AG20443 (cell line): ENCODE measurements at places on chromosomes 13 and 19.

GRCh38 chr19:3133793-3134116 is 2.1 kb upstream of the GNA15 start:
- DNase-seq = no peak

DNA sequence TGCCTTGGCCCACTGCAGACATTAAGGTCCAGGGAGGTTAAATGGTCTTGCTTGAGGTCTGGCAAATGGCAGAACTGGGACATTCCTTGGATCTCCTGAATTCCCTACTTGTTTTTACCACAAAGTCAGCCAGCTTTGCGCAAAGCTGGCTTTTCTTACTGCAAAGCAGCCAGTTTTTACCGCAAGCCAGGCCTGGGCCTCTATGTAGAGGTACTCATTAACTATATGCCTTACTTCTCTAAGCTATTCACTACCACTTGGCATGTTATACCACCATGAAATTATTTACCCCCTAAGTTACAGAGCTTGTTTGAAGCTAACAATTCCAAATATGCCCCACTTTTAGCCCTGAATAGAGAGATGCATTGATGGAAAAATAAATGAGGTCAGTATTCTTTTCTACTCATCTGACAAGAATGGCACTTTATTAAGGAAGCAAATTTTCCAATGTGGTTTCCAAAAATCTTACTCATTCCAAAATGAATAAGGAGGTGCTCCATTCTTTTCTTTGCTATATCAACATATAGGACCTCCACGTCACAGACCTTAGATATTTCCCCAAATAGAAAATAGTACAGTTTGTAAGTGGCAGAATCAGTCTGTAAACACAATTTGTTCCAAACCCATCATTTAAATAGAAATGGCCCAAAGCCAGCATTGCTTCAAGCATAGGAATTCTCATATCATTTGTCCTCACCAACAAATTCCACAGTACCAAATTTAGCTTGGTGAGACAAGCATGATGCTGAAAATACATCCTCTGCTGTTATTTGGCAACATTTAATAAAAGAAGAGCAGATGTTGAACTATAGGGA is 143.9 kb upstream of the TSC22D1 start:
- DNase-seq = peak; percentile 39

DNA sequence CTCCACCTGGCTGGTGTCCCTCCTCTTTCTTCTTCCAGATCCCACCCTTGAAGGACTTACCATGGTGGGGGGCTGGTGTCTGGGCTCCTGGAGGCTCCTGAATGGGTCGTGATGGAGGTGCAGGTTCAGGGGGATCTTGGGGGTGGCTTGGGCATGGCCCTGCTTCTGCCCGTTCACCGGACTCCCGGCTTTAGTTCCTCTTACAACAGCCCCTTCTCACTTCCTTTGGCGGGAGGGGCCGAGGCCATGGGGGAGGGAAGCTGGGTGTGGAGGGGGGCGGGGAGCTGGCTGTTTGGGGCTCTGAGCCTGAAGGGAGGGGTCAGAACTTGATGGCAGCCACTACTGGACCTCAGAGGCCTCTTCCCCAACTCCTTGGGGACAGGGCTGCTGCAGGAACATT is at the start of gene MYO1F:
TSS of gene MYO1F (minus strand) at position 196 of the 400 bp plus-strand sequence. CDS start at position 63, 133 bp downstream.
- no peak for DNase-seq

DNA sequence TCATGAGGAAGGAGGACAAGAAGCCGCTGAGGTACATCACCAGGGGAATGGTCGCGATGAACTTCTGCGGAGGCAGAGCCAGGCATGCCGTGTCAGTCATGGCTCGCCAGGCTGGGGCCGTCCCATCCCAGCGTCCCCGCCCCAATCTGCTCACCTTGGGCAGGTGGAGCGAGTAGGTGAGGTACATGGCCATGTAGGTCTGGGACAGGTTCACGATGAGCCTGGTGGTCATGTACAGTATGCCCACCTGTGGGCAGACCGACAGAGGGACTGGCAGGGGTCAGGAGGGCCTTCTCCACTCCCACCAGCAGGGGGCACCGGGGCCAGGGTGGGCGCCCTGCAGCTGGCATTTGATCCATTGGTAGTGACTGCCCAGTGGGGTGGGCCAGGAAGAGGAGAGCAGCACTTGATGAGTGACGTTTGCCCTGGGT is 8.3 kb downstream of the TEKTIP1 start:
- peak; percentile 70 for DNase-seq

GRCh38 chr13:113207890-113208420 is 514 bp downstream of the PCID2 start:
- DNase-seq = peak; percentile 68

DNA sequence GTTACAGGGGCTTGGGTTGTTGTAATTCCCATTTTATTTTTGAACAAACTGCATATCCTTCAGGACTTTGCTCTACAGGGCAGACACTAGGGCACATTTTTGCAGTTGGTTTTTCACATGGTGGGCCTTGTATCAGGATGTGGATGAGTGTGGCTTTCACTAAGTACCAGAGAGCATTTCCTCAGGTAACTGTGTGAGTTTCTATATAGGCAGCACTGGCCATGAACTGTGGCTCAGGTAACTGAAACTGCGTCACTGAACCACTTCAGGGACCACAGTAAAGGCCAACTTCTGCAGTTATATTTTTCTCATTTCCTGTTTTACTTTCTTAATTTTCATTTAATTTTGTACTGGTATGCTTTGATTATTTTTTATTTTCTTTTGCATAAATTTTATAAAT is 166.5 kb downstream of the ZNF486 start:
- no peak for DNase-seq

DNA sequence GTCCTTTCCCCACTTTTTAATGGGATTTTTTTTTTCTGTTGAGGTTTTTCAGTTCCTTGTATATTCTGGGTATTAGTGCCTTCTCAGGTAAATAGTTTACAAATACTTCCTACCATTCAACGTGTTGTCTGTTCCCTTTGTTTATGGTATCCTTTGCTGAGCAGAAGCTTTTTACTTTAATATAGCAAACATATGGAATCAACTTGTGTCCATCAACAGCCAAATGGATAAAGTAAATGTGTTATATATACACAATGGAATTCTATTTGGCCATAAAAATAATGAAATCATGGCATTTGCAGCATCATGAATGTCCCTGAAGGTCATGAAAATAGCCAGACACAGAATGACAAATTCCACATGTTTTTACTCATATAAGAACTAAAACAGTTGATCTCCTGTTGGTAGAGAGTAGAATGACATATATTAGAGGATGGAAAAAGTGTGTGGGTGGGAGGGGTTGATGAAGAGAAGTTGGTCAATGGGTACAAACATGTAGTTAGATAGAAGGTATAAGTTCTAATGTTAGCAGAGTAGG is 500.8 kb downstream of the SLITRK6 start:
- DNase-seq = no peak

GRCh38 chr13:46355088-46355468 is 32.0 kb downstream of the RUBCNL start:
- no peak for DNase-seq

DNA sequence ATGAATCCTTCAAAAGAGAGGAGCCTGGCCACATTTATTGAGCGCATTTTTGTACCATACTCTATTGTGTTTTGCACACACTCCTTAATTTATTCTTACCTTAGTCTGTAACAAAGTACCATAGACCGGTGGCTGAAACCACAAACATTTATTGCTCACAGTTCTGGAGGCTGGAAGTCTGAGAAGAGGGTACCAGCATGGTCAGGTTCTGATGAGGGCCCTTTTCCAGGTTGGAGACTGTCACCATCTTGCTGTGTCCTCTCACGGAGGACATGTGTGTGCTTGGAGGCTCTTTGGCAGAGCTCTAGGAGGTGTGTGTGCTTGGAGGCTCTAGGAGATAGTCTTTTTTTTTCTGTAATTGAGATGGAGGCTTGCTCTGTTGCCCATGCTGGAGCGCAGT is 2.1 kb downstream of the ZNF331 start:
- no peak for DNase-seq

DNA sequence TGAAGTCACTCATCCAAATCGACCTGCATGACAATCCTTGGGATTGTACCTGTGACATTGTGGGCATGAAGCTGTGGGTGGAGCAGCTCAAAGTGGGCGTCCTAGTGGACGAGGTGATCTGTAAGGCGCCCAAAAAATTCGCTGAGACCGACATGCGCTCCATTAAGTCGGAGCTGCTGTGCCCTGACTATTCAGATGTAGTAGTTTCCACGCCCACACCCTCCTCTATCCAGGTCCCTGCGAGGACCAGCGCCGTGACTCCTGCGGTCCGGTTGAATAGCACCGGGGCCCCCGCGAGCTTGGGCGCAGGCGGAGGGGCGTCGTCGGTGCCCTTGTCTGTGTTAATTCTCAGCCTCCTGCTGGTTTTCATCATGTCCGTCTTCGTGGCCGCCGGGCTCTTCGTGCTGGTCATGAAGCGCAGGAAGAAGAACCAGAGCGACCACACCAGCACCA is 5.9 kb downstream of the SLITRK5 start:
- DNase-seq = no peak

- DNase-seq = no peak
Observed at GRCh38 chr19:39132344-39132969, 6.9 kb downstream of the PAK4 start.
